ENCODE measurements at places on chromosomes 2 and 18.

DNA sequence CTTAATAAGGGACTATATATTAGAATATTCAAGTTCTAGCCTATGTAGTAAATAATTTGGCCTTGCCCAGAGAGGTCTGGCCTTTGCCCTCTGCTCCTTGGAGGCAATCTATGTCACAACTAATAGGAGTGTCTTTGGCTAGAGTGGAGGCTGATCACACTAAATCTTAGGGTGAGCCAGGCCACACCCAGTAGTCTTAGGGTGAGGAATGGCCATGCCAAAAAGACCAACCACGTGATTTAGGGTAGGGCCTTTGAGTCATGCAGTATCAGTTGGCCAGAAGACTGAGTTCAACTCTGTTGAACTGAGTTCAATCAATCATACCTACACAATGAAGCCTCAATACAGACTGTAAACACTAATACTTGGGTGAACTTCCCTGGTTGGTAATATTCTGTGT lies 26.0 kb upstream of the FLACC1 start:
- no peak for DNase-seq

GRCh38 chr2:240623531-240624010 lies 1.7 kb upstream of the GPR35 start:
- DNase-seq: no peak

GRCh38 chr18:50053111-50053510 lies 141.8 kb downstream of the MYO5B start:
- no peak for DNase-seq

DNA sequence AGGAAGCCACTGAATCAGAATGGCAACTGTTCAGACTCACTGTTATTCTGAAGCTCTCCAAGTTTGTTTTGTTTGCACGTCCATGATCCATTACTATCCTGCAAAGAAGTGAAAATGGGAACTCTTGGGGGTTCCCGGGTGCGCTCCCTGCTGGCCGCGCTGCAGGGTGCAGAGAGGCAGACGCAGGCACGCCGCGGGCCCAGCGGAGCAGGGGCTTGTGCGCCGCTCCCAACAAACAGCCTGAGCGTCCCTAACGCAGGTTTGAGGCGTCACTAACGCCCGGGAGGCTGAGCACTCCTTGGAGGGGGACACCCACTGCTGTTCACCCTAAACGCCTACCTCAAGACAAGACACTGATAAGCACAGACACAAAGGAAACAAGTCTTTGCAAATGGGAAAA lies 14.3 kb upstream of the PIEZO2 start:
- no peak for DNase-seq

DNA sequence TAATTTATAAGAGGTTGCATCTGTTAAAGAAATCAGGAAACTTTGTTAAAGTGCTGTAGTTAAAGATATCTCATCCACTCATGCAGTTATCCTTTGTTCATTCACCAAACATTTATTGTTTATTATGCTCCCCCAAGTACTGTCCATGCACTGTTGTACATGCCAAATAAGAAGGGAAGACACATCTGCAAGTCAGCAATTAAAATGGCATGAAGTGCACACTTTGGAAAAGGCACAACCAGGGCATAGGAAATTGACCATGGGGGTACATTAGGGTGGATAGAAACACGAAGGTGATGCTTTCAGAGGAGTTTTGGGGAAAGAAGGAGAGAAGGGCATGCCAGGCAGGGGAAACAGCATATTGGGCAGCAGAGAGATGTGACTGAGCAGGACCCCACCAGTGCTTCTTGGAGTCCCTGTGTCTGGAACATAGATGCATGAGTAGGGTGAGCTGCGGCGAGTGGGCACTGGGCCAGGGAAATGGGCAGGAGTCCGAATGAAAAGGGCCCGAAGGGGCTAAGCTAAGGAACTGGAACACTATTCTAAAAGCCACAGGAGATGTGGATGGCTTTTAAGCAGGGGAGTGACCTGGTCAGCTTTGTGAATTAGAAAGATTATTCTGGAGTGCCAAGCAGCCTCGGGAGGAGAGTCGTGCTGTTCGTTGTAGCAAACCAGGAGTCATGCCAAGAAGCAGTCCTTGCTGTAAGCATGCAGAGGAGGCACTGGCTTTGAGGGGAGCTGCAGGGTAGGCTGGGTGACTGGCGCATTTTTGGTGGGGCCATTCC lies 316.3 kb downstream of the AGPS start:
- DNase-seq: no peak

DNA sequence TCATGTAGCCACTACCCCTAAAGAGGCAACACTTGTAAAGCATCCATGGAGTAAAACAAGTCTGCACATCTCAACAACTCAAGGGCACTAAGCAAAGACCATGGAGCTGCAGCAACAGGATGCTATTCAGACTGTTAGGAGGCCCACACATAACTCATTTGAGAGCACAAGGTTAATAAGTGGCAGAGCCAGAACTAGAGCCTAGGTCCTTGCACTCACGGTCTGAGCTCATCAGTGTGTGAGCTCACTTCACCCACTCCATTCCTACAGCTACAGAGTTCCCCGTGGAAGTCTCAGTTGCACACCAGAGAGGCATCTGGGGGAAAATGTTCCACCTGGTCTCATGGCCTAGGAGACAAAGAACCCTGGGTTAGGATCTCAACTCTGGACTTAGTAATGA lies 35.0 kb downstream of the TTC32 start:
- no peak for DNase-seq

DNA sequence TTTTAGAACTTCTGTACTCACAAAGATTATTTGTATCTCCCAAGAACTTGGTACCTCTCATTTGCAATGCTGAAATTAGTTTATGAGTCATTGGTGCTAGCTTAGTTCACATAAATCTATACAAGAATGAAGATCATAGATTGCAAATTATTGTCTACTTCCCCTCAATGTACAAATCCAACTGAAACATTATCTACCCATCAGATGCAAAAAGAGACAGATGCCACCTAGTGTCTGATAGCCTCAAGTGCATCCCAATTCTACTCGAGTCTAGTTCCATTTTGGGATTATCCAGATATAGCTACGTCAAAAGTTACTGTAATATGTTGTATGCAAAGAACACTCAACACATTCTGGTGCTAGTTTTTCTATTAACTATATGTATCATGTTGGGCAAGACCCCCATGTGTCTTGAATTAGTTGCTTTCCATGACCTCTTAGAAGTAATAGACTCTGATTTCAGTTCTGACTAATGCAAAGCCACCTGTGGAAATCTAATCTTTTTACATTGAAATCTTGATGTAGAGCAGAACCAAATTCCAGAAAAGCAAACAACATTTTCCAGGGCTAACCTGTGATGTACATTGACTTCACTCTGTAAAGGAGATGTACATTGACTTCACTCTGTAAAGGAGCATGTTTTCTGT lies 210.0 kb downstream of the RBM43 start:
- DNase-seq: no peak

DNA sequence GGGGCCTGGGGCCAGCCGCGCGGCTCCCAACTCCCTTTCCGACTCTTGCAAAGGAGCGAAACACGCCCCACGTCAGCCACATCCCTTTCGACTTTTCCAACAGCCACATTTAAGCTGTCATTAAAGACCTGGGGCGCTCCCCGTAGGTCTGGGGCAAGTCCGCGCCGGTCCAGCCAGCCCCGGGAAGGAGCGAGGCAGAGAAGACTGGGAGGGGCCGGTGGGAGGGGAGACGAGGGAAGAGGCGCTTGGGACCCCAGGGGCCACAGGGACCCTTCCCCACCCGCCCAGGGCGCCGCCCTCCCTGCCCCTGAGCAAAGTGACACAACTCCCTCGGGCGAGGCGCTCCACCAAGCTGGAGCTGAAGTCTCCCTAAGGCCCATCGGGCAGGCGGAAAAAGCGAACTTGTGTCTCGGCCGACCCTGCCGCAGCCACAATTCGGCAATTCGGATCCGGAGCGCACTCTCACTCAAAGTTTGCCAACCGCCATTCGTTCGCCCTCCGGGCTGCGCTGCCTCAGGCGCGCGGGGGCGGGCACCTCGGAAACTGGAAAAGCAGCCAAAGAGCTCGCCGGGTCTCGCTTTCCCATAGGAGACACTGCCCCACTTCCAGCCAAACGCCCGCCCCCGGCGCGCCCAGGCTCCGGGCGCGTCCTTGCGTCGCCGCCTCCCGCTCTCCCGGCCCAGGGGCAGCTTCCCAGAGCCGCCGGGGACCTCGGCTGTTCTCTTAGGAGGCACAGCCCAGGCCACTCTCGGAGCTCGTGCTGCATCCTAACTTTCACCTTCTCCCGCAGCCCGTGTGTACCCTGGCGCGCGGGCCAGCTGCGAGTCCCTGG lies 1.1 kb upstream of the KCTD1 start:
- no peak for DNase-seq

- no peak for DNase-seq
Observed at GRCh38 chr18:60266558-60266957, 106.0 kb downstream of the MC4R start.

DNA sequence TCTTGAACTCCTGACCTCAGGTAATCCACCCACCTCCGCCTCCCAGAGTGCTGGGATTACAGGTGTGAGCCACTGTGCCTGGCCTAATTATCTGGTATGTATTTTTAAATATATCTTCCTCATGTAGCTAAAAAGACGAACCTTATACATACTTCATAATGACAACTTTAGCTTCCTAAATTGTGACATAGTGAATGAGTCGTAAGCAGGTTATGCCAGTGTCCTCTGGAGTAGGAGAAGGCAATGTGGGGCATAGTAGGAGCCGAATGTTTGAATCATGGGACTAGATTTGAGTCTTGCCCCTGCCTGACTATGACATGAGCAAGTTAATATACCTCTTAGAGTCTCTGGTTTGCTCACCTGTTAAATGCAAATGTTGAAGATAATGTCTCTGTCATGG lies 95.8 kb upstream of the FOSL2 start:
- no peak for DNase-seq

DNA sequence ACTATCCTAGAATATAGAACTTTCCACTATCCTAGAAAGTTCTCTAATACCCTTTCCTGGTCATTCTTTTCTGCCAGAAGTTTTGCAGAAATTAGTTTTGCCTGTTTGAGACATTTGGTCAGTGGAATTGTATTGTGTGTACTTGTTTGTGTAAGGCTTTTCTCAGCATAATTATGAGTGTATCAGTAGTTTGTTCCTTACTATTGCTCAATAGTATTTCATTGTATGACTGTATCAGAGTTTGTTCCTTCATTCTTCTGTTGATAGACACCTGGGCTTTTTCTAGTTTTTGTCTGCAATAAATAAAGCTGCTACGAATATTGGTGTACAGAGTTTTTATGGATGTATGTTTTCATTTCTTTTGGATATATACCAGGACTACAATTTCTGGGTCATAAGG lies 27.2 kb downstream of the CCDC138 start:
- DNase-seq: no peak

DNA sequence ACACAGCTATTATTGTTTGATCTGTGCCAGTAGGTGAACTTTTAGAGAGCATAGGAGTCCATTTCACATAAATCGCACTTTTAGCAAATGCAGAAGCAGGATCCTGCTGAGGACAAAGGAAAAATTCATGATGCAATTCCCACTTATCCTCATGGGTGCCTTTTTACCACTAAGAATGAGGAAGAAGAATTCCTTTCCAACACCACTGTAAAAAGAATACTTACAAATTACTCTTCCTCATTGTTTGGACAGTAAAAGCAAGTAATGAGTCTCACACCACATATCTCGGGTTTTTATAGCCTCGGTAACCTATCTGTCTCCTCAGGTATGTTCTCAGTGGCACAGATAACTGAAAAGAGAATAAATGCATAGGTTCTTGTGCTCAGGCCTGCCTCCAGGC lies 238.5 kb downstream of the MTX2 start:
- no peak for DNase-seq

DNA sequence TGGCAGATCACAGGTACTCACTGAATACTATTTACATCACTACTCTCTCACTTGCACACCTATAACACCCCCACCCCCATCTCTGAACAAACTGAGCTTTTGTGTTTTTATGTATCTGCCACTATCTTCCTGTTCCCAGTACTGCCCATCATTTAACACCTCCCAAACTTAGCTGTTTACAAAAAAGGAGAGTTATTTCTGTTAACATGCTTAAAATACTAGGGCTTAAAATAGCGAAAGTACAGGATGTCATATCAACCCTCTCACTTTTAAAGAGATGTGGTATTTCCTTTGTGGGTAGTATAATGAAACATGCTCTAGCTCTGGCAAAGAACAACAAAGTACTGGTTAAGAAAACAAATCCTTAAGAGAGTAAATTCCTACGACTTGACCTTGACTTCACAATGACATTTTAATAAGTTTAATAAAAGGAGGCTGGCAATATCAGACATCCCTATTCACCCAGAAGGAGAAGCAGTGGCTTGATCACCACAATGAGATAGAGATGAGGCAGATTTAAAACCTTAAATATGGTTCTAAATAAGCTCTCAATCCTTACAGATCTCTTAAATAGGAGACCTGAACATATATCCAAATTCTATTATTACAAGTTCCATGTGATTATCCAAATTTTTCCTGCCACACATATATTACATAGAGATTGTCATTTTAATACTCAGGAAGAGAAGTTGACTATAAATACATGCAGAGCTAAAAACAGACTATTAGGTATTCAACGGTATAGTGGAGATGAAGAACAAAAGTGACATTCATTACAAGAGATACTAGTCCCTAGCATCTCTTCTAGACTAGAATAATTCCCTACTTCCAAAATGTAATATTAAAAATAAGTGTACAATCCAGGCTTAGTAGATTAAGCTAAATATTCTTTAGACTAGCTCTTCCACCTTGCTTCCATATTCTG lies 36.9 kb downstream of the TRAK2 start:
- DNase-seq: no peak

- DNase-seq: no peak
Observed at GRCh38 chr2:23410596-23410995, 25.6 kb downstream of the KLHL29 start.

DNA sequence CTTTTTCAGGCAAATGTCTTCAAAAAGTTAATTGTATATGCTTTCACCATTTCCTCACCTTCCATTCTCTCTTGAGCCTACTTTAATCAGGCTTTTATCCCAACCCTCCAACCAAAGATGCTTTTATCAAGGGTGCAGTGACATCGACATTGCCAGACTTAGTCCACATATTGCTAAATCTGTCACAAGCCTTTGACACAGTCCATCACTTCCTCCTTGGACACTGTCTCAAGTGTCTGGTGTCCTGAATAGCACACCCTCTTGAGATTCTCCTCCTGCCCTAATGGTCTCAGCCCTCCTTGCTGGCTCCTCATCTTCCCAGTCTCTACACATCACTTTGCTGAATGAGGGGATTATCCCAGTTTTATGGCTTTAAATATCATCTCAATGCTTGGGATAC lies 147.5 kb upstream of the SLC39A10 start:
- DNase-seq: no peak

- DNase-seq: no peak
Observed at GRCh38 chr2:3291750-3292149, 85.9 kb downstream of the EIPR1 start.

DNA sequence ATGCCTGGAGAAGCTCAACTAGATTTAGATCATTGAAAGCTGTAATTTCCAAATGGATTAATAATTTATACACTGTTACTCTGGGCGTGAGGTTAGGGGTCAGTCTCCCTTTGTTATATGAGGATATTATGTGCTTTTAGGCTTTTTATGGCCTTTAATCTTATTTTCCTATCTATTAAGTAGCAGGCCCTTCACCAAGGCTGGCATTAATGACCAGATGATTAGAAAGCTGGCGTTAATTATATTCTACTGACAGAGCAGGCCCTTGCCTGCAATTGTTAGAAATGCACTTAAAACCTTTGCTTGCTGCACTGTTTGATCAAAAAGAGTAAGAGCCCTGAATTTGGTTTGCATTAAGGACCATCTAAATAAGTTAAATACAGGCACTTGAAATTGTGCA lies 75.3 kb downstream of the EPAS1 start:
- no peak for DNase-seq

GRCh38 chr2:173323371-173323770 lies 31.3 kb upstream of the CDCA7 start:
- DNase-seq: no peak

Data from AG04450 (cell line).